ENCODE measurements at places on chromosomes 5 and 9.

DNA sequence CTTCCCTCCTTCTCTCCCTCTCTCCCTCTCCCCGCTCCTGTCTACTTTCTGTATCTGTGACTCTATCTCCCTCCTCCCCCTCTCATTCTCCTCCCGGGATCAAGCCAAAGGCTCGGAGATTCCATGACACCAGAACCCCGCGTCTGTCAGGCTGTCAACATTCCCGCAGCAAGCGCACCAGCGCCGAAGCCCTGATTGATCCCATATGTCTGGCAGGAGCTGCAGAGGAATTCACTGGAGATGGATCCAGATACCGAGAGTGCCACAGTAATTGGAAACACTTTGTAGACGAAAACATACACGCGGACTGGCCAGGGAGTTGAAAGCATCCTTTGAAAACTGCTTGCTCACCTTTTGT is 300 bp upstream of the SVEP1 start:
- no peak for DNase-seq

DNA sequence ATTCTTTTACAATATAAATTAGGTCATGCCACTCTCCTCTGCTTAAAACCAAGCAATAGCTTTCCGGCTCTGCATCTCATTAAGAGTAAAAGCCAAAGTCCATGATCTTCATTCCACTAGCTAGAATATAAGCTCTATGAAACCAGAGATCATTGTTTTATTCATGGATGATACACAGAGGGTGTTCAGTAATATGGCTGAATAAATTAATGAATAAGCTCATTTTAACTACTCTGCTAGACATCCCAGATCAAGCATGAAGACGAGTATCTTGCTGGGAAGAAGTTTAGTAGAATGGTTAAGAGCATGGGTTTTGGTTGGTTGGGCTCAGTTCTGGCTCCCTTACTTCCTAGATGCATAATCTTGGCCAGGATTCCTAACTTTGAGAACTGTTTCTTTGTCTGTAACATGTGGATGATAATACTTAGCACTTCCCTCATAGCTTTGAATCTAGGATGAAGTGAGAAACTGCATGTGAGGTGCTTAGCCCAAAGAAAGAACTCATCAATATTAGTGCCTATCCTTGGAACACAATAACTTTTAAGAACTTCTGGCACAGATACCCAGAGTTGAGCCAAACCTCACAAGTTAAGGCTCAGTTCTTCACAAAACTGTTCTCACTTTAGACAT is 106.8 kb downstream of the MSX2 start:
- DNase-seq = no peak

- DNase-seq = no peak
These were observed 112.1 kb downstream of the BASP1 start for GRCh38 chr5:17329571-17329970.

- DNase-seq = no peak
These were observed 73.9 kb downstream of the ATG10 start for GRCh38 chr5:82045554-82046275.

- no peak for DNase-seq
These were observed 21.1 kb downstream of the ECPAS start for GRCh38 chr9:111463048-111463447.

DNA sequence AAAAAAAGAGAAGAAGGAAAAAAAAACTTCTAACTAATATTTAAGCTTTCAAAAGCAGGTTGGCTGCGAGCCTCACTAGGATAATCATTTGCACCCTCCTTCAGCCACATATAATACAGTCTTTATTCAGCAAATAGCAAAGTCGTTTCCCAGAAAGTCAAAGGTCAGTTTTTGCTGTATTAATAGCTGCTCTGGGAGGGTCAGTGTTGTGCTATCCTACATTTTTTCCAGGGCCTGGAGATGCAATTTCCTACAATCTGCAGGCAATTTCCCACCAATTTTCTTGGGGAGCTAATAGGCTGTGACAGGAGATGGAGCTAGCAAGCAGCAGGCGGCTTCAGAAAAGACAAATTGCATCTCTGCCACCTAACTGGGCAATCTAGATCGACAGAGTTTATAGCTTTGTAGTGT is 136.8 kb downstream of the TLE1 start:
- no peak for DNase-seq

DNA sequence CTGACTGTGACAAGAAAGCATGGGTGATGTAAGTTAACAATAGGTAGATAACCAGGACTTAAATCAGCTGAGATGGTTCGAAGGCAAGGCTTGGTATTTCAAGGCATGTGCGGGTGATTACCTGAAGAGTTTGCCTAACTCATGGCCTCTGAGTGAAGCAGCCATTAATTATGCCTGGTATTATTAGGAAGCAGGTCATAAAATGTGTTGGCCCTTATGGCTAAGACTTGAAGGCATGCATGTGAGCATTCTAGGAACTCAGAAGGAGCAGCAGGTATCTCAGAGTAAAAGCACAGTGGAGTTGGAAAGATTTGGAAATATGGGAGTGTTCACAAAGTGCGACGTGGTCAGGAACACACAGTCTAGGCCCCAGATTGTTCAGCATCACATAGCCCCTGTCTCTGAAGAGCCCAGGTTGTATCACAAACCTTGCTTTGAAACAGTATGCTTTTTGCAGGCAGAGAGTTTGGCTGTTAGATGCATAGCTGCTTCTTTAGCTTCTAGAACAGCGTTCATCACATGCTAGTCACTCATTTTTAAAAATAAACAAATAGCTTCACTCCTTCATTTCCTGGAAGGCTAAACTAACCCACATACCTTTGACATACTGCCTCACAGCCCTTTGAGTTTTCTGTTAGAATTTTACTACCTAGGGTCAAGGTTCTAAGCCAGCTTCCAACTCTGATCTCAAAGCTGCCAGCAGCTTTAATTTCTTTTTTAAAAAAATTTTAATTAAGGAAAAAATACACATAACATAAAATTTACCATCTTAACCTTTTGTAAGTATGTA is 2.1 kb downstream of the HEXB start:
- DNase-seq = no peak

- DNase-seq = no peak
These were observed 334.7 kb downstream of the NR2F1-AS1 start for GRCh38 chr5:93246090-93246855.

GRCh38 chr9:127545196-127546124 is 66.6 kb upstream of the STXBP1 start:
- DNase-seq = no peak

GRCh38 chr5:97797994-97798451 is 615.0 kb upstream of the RIOK2 start:
- DNase-seq = no peak

- DNase-seq = no peak
These were observed 33.6 kb downstream of the TIMD4 start for GRCh38 chr5:156929366-156929948.

DNA sequence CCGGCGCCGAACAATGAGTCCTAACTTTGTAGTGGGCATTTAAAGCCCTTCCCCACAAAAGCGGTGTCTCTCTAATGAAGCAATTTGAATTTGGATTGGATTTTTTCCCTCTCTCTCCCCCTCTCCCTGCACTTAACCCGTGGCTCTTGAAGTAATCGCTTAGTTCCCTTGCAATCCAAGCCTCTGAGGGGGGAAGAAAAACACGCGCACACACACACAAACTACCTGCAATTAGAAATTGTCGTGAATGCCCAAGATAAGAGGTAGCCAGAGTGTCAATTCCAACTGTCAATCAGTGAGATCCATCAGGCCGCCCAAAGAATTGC is 1.2 kb downstream of the LHX6 start:
- no peak for DNase-seq

GRCh38 chr5:40405230-40405629 is 274.5 kb upstream of the PTGER4 start:
- DNase-seq = no peak

GRCh38 chr5:168670881-168671575 is 91.9 kb upstream of the PANK3 start:
- no peak for DNase-seq

DNA sequence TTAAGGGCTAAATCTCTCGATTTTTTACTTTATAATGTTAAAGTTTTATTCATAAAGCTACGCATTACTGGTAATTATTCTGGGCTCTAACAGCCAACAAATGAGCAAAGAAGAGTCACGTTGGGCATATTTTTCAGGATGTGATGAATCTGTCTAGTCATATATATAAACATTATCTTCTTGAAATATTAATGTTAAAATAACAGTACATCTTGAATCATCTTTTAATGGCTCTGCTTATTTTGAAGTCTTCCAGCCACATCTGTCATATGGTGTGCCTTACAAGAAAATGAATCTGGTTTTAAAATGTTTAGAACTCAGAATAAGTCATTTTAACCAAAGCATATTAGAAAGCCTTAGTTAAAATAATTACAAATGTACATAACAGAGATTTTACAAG is 96.9 kb downstream of the CWC27 start:
- DNase-seq = no peak

DNA sequence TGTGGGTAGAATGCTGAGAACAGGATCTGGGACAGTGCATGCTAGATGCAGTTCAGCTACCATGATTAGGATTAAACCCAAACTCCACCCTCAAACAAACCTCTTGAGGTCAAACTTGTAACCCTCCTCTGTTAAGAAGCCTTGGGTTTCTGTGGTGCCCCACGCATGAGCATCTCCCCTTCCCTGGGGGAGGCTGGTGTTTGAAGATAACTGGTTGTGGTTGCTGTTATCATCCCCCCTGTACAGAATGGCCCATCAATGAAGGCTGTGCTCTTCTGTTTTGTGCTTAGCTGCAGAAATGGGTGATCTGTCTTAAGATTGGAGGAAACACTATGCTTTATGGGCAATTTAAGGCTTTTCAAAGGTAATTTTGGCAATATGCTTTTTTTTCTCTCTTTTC is 4.4 kb upstream of the DAB2IP start:
- no peak for DNase-seq

DNA sequence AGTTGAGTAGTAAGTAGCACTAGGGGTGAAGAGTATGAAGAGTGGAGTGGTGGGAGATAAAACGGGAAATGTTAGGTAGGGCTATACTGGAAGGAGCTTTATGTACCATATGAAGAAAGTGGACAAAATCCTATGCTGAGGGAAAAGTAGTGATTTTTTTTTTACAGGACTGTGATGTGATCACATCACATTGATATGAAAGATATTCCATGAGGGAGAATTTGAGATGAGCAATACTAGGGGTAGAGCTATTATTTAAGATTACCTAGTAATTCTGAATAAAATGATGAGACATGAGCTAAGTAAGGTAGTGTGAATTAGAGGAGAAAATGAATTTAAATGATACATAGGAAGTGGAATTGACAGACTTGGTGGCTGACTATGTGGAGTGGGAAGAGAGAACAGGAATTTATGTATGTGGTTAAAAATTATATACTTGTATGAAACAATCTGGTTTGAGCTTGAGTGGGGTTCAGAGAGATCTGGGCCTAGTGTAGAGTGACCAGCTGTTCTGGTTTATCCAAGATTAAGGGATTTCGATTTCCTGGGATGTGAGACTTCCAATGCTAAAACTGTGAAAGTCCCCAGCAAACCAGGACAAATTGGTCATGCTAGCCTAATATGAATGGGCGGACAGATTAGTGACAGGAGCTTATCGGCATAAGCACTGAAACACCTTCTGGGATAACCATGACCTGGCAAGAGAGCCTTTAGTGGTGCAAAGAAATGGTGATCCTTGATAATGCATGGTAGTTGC is 29.3 kb upstream of the STOM start:
- DNase-seq = no peak

DNA sequence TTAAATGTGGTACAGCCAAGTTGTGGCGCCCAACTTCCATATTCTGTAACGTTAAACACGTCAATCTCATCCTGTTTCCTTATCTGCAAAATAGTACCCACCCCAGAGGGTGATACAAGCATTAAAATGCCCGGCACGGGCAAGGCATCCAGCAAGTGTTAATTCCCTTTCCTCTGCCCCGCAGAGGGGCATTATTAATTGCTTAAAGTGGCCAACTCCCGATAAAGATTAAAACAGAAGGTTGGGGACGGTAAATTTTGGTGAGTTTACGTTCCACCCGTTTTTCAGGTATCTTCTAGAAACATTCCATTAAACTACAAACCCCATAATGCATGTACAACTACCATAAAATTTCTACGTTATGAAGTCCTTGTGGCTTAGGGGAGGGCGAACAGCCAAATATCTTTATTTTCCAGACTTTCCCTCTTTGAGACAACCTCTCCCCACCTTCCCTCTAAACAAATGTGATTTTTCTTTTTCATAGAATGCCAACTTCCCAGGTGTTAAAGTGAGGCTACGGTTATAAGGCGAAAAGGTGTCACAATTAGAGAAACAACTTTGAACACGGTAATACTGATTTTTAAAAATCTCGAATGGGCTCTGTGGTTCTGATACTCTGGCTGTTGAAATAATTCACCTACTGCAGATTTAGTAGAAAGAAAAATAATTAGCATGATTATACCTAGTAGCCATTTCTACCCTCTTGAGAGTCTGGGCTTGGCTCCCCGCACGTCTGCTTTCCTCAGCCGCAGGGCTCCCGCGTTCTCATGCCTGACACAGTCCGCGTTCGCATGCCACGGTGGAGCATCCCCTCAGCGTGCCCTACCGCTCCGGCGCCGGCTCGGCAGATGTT is 1.2 kb upstream of the GPBP1 start:
- DNase-seq = no peak

DNA sequence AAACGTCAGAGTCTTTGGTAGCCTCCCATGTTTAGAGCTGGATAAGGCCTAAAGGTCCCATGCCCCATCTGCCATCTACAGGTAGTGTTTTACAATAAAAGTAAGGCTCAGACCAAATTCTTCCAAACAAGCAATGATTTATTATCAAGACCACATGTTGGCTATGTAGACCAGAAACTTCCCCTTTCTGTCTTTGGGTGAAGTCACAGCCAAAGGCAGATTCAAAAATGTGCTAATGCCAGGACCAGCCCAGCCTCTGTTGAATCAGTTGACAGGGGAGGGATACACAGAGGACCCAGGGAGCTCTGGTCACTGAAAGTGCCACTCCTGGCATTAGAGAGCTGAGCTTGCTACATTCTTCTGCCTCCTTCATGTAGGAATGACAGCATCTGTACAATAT is 360.8 kb downstream of the NTRK2 start:
- no peak for DNase-seq

DNA sequence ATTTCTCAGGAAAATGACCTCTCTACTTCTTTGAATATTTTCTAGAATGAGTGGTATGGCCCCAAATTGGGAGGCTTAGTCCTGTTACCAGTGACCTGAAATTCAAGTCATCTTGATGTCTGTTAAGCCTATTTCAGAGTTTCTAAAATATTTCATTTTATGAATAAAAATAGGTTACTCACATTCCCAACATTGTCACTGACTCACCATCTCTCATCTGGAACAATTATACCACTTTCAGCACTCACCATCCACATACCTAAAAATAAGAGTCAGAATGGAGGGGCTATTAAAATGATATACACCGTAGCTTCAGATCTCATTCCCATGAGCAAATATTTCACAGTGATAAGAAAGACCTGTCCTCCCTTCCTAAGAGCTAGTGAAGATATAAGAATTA is 71.8 kb downstream of the KIAA1958 start:
- DNase-seq = no peak

DNA sequence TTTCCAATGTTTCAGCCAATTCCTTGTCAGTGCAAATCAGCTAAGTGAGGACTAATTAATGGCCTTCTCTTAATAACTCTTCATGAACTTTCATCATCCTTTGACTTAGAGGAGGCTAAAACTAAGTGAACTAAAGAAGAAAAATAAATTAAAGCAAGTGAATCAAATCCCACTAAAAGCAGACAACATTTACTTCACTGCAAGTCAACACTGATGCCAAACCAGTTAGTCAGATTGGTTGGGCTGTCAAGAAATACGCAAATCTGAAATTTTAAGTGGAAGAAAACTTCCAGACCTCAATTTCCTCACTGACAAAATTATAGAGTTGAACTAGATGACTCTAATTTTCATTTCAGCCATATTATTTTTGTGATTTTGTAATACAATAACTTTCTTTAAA is 137.2 kb upstream of the PRLR start:
- DNase-seq = no peak

- DNase-seq = no peak
These were observed 155.8 kb upstream of the SMIM23 start for GRCh38 chr5:171629628-171630349.

All from NCI-H1105 (cell line).